ENCODE measurements at places on chromosomes 11 and 22.

DNA sequence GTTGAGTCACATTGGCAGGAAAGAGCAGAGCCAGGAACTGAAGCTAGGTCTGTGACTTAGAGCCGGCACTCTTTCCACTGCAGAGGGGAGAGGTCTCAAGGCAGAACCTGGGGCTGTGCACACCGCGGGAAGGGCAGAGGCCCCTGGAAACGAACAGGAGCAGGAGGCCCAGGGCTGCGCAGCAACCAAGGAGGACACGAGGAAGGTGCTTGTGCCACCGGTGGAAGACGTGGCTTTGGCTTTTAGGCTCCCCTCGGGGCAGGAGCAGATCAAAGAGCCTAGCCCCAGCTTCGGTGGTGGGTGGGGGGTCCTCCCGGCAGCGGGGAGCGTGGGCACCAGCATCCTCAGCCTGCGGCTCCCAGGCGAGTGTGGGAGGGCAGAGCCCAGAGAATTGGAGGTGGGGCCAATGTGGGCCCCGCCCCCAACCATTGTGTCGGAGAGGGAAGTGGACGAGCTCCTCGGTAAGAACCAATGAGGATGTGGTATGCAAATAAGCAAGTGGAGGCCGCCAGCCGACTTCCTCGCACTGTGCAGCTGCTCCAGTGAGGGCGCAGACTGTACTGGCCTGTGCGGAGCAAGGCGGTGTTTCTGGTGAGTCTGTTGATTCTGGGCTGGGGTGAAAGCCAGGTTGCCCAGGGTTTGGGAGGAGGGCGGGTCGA is at the start of gene CCDC116:
CCDC116 (plus strand) TSS at position 524 of the 659 bp plus-strand sequence. CDS start 422 bp downstream, outside the sequence.
- DNase-seq: peak; percentile 73

- no peak for DNase-seq
Measured at GRCh38 chr11:92739491-92739890, 230.0 kb upstream of the MTNR1B start.

GRCh38 chr11:122162095-122162494 is 46.1 kb upstream of the BLID start:
- no peak for DNase-seq

DNA sequence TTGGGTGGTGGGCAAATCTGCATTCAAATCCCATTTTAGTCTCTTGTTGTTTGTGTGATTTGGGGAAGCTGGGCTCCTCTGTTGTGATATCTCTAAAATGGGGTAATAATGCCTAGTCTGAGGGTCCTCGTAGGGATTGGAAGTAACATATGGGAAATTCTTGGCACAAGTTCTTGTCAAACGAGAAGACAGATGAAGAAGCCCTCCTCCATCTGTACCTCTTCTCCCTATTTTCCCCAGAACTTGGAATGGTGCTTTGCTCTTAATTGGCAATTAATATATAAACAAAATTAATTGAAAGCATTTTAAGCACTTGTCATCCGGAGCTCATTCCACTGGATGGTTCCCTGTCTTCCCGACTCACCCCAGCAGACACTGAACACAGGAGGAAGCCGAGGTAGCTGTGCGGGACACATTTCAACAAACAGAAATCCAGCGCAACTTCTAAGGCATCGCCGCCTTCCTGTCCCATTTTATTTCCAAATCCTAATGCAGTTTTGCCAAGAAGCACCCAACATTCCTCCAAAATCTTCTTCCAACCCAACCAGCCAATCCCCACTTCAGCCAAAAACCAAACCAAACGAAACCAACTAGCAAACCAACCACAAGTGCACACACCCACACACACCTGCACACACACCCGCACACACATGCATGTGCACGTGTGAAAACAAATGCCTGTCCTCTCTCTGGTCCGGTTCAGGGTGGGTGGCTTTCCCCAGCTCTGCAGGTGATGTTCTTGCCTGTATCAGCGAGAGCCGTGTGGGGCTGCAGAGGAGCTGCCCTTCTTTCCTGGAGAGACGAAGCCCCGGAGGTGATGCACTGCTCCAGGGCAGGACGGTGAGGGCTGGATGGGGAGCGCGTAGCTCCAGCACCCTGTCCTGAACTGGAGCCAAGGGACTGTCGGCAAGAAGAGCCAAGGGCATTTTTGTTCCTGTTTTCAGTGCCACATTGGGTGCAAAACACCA is 100.8 kb upstream of the B3GAT1 start:
- DNase-seq: no peak

DNA sequence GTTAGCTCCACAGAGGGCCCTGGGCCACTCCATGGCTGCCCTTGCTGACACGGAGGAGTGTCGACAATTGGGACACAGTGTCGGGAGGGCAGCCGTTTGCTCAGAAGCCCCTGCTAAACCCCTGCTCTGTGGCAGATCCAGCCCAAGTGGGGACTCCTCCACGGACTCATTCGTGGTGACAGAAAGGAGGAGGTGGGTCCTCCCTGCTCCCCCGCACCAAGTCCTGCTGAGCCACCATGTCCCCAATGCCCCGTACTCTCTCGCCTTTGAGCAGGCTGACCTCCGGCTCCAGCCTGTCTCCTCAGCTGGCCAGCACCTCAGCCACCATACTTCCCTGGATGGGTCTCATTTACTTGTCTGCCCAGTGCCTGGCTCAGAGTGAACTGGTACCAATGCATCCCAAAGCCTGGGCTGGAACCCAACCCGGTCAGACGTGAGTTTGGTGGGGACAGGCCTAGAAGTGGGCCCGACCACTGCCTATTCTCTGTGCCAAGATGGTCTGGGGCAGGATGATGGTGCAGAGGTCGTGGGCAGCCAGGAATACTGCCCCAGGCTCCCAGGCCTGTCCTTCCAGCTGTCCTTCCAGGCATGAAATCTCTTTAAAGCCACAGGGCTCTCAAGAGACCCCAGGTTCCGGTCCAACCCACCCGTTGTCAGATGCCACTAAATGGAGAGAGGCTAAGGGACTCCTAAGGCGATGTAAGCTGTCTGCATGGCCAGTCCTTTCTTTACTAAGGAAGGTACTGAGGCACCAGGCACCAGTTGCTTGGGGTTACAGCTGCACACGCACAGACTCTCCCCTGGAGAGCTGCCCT is 4.3 kb downstream of the CBX6 start:
- no peak for DNase-seq

DNA sequence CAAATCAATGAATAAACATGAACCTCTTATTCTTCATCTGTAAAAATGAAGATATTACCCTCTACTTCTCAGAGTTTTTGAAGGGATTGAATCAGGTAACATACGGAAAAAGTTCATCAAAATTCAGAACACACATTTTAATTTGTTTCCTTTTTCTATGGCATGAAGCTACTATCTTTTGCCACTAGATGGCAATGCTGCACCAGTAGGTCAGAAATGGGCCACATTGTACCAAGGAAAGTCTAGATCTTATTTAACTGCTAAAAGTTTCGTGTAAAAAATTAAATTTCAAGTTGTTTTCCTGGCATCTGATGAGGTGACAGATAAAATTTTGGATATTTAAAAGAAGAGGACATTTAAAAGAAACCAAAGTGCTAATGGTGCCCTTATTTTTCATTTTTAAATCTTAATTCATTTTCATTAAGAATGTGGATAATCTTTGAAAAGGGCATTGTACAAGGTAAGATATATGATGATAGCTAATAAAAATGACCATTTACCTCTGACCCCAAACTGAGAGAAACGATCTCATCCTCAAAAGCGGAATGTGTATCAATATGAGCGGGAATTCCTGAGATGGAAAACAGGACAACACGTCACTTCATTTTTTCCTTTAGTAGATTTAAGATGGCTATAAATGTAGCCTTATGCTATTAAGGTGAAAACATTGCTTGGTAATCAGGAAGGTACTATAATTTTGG is 16.1 kb downstream of the ALKBH8 start:
- DNase-seq: peak; percentile 62

- no peak for DNase-seq
Measured at GRCh38 chr11:16902182-16902581, 112.0 kb downstream of the PLEKHA7 start.

GRCh38 chr11:59141673-59142460 is 789 bp upstream of the FAM111A start:
- peak; percentile 2 for DNase-seq

DNA sequence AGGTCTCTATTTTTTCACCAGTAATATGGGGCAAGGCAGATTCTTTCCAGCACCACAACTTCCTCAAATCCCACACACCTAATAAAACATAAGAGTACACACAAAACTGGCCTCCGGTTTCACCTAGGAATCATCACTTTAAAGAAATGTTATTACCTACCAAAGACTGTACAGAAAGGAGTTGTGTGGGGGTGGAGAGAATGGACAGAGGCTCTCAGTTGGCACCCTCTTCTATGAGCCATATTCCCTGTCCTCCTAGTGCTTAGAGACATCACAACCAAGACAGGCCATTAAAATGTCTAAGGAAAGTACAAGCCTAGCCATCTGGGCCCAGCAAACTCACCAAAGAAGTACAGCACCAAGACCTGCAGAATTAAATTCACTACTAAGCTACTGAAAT is 56.1 kb downstream of the RBFOX2 start:
- DNase-seq: no peak

DNA sequence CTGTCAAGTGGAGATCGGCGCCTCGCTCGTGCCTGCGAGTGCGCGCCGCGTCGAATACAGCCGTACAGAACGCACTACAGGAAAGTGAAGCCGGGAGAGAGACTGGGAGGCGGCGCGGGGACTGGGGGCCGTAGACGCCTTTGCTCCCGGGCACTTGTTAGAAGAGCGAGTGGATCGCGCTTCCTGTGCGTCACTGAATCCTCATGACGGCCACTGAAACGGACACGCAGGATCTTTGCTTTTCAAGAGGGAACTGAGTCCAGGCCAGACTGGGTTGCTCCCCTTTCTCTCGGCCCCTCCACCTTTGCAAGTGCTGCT is 314 bp downstream of the RIC8A start:
- no peak for DNase-seq

DNA sequence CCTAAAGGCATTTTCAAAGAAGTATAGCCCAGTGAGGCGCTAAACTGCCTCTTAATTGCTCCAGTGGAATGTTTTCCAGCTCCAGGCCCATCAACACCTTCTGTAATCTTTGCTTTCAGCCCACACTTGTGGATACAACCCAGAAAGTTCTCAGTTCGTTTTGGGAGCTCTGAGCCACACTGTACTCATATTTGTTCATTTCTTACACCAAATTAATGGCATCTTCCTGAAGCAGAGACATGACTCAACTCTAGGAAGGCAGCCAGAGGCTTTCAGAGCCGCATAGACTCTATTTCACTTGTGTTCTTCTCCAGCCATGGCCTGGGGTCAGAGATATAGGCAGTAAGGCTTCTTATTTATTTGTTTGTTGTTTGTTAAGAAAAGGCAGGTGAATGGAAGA is 175.5 kb upstream of the NCAM1 start:
- DNase-seq: no peak

DNA sequence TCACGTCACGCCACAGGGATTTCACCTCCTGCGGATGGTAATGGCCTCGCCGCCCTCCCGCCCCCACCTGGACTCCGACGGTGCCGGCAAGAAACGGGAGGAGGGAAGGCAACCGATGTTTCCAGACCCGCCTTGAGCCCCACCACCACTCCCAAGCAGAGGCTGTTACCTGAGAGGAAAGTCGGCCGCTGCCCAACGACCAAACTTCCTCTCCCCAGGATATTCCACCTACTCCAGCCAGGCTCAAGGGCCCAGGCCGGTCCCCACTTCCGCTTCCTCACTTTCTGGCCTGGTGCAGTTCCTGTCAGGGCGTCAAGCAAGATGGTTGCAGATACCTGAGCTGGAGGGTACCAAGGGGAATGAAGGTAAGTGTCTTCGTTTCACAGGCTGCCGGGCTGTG is at the start of gene ENTHD1:
ENTHD1 (minus strand) TSS at position 235 of the 400 bp plus-strand sequence. CDS start 6,012 bp downstream, outside the sequence.
- DNase-seq: no peak

- no peak for DNase-seq
Measured at GRCh38 chr22:25406510-25407210, 157.8 kb upstream of the GRK3 start.

DNA sequence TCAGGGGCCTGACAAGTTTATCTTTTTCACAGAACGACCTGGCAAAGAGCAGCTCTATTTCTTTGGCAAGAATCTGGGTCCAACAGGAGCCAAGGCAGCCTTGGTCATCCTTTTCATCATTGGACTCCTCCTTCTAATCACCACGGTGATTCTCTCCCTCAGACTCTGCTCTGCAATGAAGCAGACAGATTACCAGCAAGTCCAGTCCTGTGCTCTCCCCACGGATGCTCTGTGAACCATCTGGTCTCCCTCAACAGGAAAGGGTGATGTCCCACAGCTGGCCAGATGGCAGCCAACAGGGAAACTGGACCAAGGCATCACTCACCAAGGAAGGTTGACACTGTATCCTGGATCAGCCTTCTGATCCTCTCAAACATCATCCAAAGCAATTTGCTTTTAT is 17.0 kb upstream of the PANX1 start:
- DNase-seq: no peak

DNA sequence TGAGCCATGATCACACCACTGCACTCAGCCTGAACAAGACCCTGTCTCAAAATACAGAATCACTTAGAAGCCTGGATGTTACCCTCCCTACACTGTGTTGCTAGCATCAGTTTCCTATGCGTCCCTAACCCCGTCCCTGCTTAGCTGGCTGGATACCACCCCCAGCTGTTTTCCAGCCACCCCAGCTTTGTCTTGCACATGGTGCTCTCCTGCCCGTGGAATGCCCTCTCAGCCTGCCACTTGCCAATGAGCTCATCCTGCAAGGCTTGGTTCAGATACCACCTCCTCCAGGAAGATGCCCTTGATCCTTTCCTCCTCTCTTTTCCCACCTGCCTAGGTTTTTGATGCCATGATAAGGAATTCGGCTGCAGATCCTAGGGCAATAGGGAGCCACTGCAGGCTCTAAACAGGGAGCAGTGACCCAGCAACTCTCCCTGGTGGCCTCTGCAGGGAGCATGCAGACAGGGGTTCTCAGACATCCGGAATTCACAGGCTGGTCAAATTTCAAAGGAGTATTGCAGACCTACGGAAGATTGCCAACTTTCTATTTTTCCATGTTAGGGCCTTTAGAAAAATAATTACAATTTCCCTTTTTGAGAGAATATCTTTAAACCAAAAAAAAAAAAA is 52.7 kb upstream of the WNT7B start:
- no peak for DNase-seq

DNA sequence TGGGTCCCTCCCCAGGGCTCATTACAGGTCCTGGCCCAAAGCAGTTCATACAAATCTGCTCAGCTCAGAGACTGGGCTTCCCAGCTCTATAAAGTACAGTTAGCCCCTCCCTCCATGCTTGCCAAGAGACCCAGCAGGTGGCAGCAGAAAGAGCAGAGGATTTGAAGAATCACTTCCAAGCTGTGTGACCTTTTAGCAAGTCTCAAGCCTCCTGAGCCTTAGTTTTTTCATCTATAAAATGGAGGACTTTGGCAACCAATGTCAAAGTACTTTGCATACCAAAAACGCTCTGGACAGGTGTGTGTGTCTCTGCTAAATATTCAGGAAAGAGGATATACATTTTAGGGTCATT is 26.6 kb downstream of the RELT start:
- DNase-seq: no peak

DNA sequence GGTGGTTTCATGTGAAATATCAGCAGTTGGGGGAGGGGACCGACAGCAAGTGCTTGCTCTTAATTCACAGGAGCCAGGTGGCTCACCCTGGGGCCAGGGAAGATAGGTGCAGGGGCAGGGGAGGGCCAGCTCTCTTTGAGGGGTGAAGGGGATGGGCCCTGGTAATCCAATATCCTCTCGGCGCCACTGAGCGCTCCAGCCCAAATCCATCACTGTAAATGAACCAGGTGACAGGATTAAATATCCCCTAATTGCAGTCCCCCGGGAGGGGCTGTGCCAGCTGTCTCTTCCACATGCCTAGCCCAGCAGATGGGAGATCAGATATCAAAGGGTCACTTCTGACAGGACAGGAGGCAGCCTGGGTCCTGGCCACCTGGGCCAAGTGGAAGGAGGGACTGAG is 531.8 kb upstream of the CADM1 start:
- DNase-seq: no peak

GRCh38 chr11:92857407-92857806 is 112.0 kb upstream of the MTNR1B start:
- no peak for DNase-seq

Data from CD4-positive, alpha-beta T cell treated with Interleukin-2 at 100 ng/mL for 4 hours (primary cell).